ENCODE measurements at places on chromosomes 11 and 22. TPM values are rescaled to one million over a fixed set of nuclear protein-coding genes. Genes with fewer than 3 reads are reported as not detected.

- H3K4me1 ChIP-seq, result no peaks in the 10 kb centered on the region
- no peak for DNase-seq
- no peak overlapping the region for H3K4me3 ChIP-seq
- H3K36me3 ChIP-seq, result no peaks in the 10 kb centered on the region
- no peak overlapping the region for H3K27ac ChIP-seq
Observed at GRCh38 chr11:119691701-119692539, 37.1 kb downstream of the NECTIN1 start.

PTGDR2 gene
- total RNA-seq, result not detected

IGSF22 gene
- total RNA-seq, result not detected

GRCh38 chr11:72179804-72180396, 12.0 kb upstream of the FOLR1 start:
- H3K27me3 ChIP-seq, result no peaks in the 10 kb centered on the region
- DNase-seq, result no peak
- H3K4me3 ChIP-seq, result no peak overlapping the region
- no peaks in the 10 kb centered on the region for H3K36me3 ChIP-seq
- H3K4me1 ChIP-seq, result no peaks in the 10 kb centered on the region

KLHL22 gene
- 14.5 TPM for total RNA-seq

DNA sequence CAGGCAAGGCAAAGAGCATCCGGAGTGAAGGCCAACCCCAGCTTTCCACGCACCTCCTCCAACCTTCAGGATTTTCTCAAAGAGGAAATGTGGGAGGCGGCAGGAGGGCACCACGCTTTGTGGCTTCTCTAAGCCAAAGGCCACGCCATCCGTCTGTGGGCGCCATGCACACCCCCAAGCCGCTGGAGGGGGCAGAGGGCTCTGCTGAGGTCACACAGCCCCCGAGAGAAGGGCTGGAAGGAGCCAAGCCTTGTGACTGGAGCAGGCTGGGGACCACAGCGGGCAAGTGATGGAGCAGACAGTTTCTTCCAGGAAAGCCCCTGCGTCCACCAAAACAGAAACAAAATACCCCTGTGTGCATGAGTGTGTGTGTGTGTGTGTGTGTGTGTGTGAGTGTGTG, 527.4 kb downstream of the BRD1 start:
- no peaks in the 10 kb centered on the region for H3K36me3 ChIP-seq
- no peaks in the 10 kb centered on the region for H3K27me3 ChIP-seq
- H3K4me3 ChIP-seq, result no peak overlapping the region
- DNase-seq, result no peak
- H3K27ac ChIP-seq, result no peak overlapping the region

DNA sequence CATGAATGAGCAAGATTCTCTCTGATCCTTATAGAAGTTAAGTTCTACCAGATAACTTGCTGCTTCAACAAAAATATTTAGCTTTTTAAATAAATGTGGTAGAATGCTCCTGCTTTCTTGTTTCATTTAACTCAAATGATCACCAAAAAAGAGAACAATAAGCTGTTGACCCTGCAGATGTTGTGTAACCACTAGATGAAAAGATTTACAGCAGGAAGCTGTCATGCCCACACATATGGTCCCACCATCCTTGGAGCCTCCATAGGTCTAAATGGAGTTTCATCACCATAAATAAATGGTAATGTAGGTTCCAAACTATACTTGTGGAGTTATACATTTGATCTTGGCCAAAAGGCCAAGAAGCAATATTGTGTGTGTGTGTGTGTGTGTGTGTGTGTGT, 118.8 kb downstream of the RRAS2 start:
- peaks cover 28% of the 10 kb centered on the region for H3K27me3 ChIP-seq
- no peak overlapping the region for H3K27ac ChIP-seq
- no peak overlapping the region for H3K4me3 ChIP-seq
- no peaks in the 10 kb centered on the region for H3K4me1 ChIP-seq
- no peak for DNase-seq

NAA40 gene
- total RNA-seq, result 43.2 TPM

DNA sequence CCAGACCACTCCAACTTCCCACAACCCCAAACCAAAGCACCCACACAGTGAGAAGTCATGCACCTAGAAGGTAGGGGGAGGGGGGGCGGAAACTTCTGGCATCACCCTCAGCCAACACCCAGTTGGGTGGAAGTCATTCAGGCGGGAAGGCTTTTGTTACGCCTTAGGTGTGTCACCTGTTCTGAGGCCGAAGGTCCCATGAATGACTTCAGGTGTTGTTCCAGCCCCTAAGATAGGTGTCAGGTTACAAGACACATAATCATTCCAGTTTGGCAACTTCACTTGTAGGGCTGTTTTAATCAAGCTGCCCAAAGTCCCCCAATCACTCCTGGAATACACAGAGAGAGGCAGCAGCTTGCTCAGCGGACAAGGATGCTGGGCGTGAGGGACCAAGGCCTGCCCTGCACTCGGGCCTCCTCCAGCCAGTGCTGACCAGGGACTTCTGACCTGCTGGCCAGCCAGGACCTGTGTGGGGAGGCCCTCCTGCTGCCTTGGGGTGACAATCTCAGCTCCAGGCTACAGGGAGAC, at the start of gene TMPRSS4:
Gene TMPRSS4, plus strand, starts transcription at position 325 of the 528 bp plus-strand sequence. CDS start 225 bp downstream, outside the sequence.
- no peak within 1 kb of the TSS for H3K4me3 ChIP-seq
- no peaks in the 10 kb centered on the region for H3K36me3 ChIP-seq
- no peak within 1 kb of the TSS for H3K27ac ChIP-seq
- peaks cover 12% of the 10 kb centered on the region for H3K27me3 ChIP-seq
- no peaks in the 10 kb centered on the region for H3K4me1 ChIP-seq

KCNK4 gene
- 1.1 TPM for total RNA-seq

GRCh38 chr11:21630934-21631478, 561.9 kb upstream of the ANO5 start:
- no peak overlapping the region for H3K4me3 ChIP-seq
- no peaks in the 10 kb centered on the region for H3K4me1 ChIP-seq
- H3K27ac ChIP-seq, result no peak overlapping the region
- H3K36me3 ChIP-seq, result no peaks in the 10 kb centered on the region
- no peak for DNase-seq

All from Panc1 (cell line).